ENCODE measurements at places on chromosomes 12 and 14.

- DNase-seq, result no peak
These were observed 179.3 kb downstream of the ADCK1 start for GRCh38 chr14:77979171-77979570.

DNA sequence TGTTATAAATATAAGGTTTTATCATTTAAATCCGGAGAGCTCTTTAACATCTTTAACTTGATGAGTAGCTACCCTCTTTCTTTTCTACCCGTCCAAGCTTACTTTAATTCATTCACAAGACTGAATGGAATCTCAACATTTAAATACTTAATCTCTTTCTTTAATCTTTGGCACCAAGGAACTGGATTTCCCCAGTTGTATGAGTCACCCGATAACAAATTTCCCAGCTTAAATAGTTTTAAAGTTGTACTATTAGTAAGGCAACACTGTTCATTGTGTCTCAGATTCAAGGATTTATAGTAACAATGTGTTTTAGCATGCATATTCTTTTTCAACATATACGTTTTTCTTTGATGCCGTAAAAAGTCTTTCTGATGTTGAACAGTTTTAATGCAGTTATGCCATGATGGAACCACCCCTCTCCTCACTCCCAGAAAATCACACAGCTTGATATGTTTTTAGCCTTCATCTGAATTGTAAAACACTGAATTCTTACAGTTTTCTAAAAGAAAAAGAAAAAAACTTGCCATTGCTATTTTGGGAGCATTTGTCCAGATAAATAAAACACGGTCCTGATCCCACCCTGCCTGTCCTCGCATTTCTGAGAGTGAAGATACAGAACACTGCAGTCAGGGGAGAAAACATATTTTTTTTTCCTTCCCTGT lies 16.0 kb upstream of the LRP6 start:
- DNase-seq, result peak; percentile 87

GRCh38 chr14:49056021-49056420 lies 530.2 kb downstream of the RPS29 start:
- DNase-seq, result no peak

- DNase-seq, result peak; percentile 24
These were observed 39.6 kb downstream of the CDKL1 start for GRCh38 chr14:50357124-50357523.

GRCh38 chr14:74400919-74401503 lies 25.0 kb downstream of the SYNDIG1L start:
- DNase-seq, result no peak
